ENCODE measurements at places on chromosomes 6 and 20.

GRCh38 chr6:1851681-1852456 is 242.2 kb downstream of the FOXC1 start:
- H3K4me3 ChIP-seq: no peak overlapping the region
- H3K36me3 ChIP-seq: no peaks in the 10 kb centered on the region
- no peak for DNase-seq
- no peaks in the 10 kb centered on the region for H3K27me3 ChIP-seq

DNA sequence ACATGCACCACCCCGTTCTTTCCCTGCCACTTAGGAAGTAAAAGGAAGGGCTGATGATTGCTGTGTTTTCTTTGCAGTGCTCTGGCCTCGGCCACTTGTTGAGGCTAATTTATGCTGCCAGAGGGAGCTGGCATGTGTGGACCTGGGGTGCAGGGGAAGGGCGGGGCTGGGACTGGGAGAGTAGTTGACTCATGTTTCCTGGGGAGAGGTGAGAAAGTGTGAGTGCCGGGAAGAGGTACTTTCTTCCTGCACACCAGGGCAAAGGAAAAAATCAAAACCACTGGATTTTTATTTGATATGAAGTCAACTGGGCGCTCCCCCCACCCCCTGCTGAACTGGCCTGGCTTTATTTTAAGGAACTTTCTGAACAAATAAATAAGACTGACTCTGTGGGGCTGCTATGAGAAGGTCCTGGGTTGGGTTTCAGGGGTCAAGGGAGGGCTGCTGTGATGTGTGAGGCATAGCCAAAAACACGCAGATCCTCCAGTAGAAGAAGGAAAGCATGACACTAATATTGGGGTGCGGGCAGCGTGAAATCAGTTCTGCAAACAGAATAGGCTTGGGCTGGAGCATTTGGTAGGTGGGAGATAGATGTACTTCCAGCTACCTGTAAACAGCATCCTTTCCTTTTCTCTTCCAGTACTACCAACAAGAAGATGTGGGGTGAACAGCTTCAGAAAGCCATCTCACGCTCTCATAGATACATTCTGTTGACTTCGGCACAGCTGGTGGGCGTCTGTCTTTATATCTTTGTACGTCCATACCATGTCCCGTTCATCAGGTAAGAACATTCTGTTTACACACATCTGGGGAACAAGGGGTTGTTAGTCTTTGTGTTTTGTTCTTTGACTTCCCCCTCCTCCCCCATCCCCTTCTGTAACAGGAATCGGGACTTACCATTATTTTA is 87.5 kb downstream of the SYNJ2 start:
- H3K27ac ChIP-seq: no peak overlapping the region
- H3K4me1 ChIP-seq: peaks cover 19% of the 10 kb centered on the region

DNA sequence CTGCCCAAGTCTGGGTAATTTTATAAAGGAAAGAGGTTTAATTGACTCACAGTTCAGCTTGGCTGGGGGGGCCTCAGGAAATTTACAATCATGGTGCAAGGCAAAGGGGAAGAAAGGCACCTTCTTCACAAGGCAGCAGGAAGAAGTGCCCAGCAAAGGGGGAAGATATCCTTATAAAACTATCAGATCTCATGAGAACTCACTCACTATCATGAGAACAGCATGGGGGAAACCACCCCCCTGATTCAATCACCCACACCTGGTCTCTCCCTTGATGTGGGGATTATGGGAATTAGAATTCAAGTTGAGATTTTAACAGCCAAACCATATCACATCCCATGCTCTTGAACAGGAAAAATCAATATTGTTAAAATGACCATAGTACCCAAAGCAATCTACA is 215.2 kb upstream of the TAB2 start:
- H3K27ac ChIP-seq: peak overlapping the region; percentile 61
- H3K4me3 ChIP-seq: no peak overlapping the region
- H3K4me1 ChIP-seq: peaks cover 16% of the 10 kb centered on the region
- DNase-seq: no peak
- no peaks in the 10 kb centered on the region for H3K27me3 ChIP-seq

DNA sequence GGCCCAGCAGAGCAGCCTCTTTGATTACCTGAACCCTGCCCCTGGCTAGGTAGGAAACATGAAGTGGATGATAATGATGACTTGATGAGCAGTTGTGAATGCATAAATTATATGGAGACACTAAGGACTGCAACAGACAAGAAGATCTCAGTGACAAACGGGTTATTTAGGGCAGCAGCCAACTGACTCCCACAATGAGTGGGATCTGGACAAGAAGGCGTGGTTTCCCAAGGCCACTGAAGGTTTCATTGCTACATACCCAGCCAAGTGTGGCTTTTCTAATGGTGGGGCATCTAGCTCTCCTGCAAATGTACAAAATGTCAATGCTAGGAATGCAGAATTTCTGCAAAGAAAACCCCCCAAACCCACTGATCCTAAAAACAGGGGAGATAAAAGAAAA is 29.4 kb downstream of the RING1 start:
- DNase-seq: no peak
- peaks cover 9% of the 10 kb centered on the region for H3K27me3 ChIP-seq
- H3K4me1 ChIP-seq: peaks cover 13% of the 10 kb centered on the region
- no peaks in the 10 kb centered on the region for H3K36me3 ChIP-seq
- no peak overlapping the region for H3K27ac ChIP-seq

DNA sequence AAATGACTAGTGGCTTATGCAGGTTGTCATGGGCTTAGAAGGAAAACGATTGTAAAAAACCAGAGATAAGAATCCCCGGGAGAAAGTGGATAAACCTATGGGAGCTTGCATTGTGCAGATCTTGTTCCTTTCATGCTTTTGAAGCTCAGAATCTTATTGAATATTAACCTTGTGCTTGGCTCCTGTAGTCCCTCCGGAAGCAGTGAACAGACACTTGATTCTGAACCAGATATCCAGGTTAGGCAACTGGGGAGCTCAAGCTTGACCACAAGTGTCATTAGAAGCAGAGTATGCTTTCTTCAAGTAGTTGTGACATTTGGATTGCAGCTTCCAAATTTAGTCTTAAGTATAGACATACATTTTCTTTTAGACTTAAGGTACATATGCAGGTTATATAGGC is 212.6 kb upstream of the MOCS1 start:
- H3K27ac ChIP-seq: no peak overlapping the region
- DNase-seq: no peak
- no peaks in the 10 kb centered on the region for H3K36me3 ChIP-seq
- no peak overlapping the region for H3K4me3 ChIP-seq

- no peak for DNase-seq
- no peak overlapping the region for H3K4me3 ChIP-seq
- no peak overlapping the region for H3K27ac ChIP-seq
- no peaks in the 10 kb centered on the region for H3K27me3 ChIP-seq
These were observed 222.2 kb upstream of the FLRT3 start for GRCh38 chr20:14559612-14560011.

DNA sequence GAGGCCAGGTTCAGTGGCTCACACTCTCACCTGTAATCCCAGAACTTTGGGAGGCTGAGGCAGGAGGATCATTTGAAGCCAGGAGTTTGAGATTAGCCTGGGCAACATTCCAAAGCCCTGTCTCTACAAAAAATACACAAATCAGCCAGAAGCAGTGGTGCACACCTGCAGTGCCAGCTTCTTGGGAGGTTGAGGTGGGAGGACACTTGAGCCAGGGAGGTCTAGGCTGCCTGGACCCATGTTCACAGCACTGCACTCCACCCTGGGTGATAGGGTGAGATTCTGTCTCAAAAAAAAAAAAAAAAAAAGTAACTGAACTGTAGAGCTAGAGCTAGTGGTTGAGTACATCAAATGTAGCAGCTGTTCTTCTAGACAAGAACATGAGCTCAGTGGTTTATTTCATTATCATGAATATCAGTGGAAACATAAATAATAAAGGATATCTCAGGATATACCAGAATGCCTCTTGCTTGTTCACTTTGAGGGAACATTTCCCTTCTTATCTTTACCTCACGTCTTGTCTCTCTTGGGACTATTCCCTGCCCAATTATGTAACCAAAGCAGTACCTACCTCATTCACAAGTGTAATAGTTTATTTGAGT is 17.6 kb downstream of the NANP start:
- H3K27ac ChIP-seq: no peak overlapping the region
- no peaks in the 10 kb centered on the region for H3K27me3 ChIP-seq
- DNase-seq: no peak
- H3K36me3 ChIP-seq: peaks cover 1% of the 10 kb centered on the region

DNA sequence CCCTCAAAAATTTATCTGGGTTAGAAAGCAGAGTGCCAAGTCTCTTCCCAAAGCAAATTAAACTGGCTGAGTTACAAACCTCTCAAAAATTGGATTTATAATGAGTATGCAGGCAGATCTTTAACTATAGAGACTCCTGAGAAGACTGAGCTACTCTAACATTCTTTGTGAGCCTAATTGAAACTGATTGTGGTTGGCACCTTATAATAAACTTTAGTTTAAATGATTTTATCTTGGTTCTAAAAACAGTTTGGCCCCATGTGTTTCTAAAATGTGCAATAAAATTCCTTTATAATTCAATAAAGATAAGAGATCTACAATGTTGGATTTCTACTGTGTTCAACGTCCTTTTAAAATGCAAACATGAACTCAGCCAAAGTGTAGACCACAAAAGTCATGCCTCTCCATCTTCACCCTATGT is 480.2 kb upstream of the RNF217 start:
- H3K27ac ChIP-seq: no peak overlapping the region
- H3K4me3 ChIP-seq: no peak overlapping the region
- no peak for DNase-seq
- H3K36me3 ChIP-seq: no peaks in the 10 kb centered on the region
- H3K4me1 ChIP-seq: no peaks in the 10 kb centered on the region
- H3K27me3 ChIP-seq: no peaks in the 10 kb centered on the region

DNA sequence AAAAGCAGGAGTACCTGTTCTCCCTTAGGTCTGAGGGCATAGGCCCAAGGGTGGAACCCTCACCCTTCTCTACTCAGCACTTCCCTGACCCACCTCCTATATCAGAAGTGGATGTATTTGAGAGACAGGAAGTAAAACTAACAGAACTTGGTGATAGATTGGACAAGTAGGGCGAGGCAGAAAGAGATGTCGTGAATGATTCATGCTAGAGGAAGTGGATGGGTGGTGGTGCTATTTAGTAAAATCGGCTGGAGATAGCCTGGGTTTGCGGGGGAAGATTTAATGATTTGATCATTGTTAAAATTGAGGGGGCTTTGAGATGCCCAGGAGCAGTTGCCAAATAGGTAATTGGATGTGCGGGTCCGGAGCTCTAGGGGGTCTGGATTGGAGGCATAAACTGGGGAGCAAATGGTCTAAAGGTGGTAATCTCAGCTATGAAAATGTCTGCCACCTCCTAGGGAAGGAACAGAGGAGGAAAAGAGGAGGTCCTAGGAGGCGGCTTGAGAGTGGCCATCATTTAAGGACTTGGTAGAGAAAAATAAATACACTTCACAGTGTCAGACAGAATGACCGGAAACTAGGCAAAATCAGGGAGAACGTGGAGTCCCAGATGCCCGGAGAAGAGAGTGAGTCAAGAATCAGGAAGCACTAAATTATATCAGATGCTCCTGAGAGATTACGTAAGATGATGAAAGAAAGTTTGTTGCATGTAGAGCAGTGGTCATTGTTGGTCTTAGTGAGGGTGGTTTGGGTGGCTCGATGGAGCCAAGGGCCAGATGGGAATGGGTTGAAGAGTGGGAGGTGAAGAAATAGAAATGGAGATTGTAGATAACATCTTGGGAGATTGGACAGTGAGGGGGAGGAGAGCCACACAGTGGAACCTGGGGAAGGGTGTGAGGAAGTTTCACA is 142.0 kb downstream of the CEP57L1 start:
- no peaks in the 10 kb centered on the region for H3K27me3 ChIP-seq
- no peaks in the 10 kb centered on the region for H3K36me3 ChIP-seq
- peaks cover 13% of the 10 kb centered on the region for H3K4me1 ChIP-seq
- DNase-seq: peak; percentile 18

GRCh38 chr6:161618831-161619454 is 345.1 kb upstream of the AGPAT4 start:
- H3K27ac ChIP-seq: no peak overlapping the region
- no peaks in the 10 kb centered on the region for H3K27me3 ChIP-seq
- no peaks in the 10 kb centered on the region for H3K4me1 ChIP-seq
- no peak overlapping the region for H3K4me3 ChIP-seq
- no peak for DNase-seq

- no peaks in the 10 kb centered on the region for H3K27me3 ChIP-seq
- H3K4me3 ChIP-seq: no peak overlapping the region
- peaks cover 3% of the 10 kb centered on the region for H3K36me3 ChIP-seq
- peaks cover 18% of the 10 kb centered on the region for H3K4me1 ChIP-seq
- no peak for DNase-seq
These were observed 36.0 kb downstream of the STK35 start for GRCh38 chr20:2137552-2138201.

- no peaks in the 10 kb centered on the region for H3K27me3 ChIP-seq
- no peaks in the 10 kb centered on the region for H3K36me3 ChIP-seq
- H3K4me1 ChIP-seq: peaks cover 15% of the 10 kb centered on the region
- peak overlapping the region; percentile 80 for H3K27ac ChIP-seq
These were observed 15.6 kb downstream of the PKIG start for GRCh38 chr20:44597930-44598329.

DNA sequence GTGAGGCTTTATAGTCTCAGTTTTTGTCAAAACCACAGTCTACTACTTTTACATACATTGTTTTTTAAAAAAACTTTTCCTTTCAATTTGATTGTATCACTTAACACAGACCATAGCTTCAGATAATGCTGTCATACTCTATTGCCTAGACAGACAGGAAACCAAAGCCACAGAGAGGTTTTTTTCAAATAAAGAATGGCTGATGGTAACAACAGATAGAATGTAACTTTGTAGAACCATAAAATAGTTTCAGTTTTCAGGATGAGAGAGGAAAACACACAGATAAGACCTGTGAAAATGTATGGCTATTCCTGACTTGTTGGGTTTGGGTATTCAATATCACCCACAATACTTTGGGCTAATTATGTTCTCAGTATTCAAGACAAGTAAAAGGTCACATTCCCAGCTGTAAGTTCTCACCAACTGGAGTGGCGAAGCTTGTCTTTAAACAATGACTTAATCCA is 94.0 kb downstream of the ADGRG6 start:
- H3K36me3 ChIP-seq: no peaks in the 10 kb centered on the region
- DNase-seq: no peak
- peaks cover 29% of the 10 kb centered on the region for H3K4me1 ChIP-seq
- peak overlapping the region; percentile 28 for H3K27ac ChIP-seq
- H3K4me3 ChIP-seq: no peak overlapping the region

- no peak overlapping the region for H3K27ac ChIP-seq
- H3K27me3 ChIP-seq: peaks cover 3% of the 10 kb centered on the region
- no peaks in the 10 kb centered on the region for H3K36me3 ChIP-seq
- H3K4me3 ChIP-seq: no peak overlapping the region
- H3K4me1 ChIP-seq: no peaks in the 10 kb centered on the region
These were observed 191.3 kb downstream of the EPM2A start for GRCh38 chr6:145544041-145544440.

Measured in activated CD8-positive, alpha-beta T cell treated with anti-CD3 and anti-CD28 coated beads for 36 hours (primary cell).